Adrenal gland (tissue), 19 donors: ENCODE measurements at places on chromosomes 13 and 19. TPM values are rescaled to one million over a fixed set of nuclear protein-coding genes. Genes with fewer than 3 reads are reported as not detected.

The ZNF614 gene
- total RNA-seq = 8.9 TPM

DNA sequence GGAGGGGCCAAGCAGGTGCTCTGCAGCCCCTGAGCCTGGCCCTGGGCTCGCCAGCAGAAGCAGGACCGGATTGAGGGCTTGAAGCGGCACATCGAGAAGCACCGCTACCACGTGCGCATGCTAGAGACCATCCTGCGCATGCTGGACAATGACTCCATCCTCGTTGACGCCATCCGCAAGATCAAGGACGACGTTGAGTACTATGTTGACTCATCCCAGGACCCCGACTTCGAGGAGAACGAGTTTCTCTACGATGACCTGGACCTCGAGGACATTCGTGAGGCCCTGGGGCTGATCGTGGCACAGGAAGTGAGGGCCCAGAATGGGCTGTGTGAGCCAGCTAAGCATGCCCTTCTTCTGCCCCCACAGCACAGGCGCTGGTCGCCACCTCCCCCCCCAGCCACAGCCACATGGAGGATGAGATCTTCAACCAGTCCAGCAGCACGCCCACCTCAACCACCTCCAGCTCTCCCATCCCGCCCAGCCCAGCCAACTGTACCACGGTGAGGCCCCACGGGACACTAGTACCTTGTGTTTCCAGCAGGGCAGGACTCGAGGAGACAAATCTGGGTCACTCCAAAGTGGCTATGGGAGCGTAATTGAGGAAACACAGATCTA, 8.1 kb downstream of the CNOT3 start:
- DNase-seq = no peak

The ITPKC gene
- 23.8 TPM for total RNA-seq

The NAPSA gene
- total RNA-seq = 0.81 TPM

The UQCR11 gene
- 48.6 TPM for total RNA-seq

DNA sequence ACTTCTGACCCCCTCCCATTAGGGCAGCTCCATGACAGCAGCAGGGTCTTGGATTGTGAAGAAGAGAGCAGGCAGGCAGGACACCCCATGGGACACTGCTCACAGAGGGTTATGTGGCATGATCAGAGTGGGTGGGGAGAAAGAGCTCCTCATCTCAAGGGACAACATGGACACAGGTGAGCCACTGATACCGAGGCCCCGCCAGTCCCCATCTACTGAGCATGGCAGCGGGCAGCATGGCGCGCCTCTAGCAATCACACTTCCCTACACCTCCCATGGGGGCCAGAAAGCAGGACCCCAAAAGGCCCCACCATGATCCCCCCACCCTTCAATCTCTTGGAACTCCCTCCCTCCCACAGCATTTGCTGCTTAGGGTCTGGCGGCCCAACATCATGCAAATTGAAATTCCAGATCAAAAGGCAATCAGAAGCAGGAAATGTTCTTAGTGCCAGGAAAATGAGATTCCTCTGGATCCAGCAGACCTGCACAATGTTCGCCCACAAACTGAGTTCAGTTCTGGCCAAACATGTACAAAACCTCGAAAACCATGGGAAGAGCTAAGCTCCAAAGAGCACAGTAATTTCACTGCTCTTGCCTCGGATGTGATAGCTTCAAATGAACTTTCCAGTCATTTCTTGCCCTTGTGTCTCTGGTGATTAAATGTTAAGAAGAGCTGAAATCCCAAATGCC, 14.8 kb downstream of the DOCK9 start:
- no peak for DNase-seq

The GARIN5A gene
- 0.54 TPM for total RNA-seq

The ZNF765 gene
- 14.0 TPM for total RNA-seq

- no peak for DNase-seq
Measured at GRCh38 chr13:83162493-83162892, 719.8 kb downstream of the SLITRK1 start.

- no peak for DNase-seq
Measured at GRCh38 chr19:964761-965694, 19.1 kb upstream of the WDR18 start.

The KIR2DL1 gene
- total RNA-seq = not detected

The MPND gene
- 9.8 TPM for total RNA-seq

The SYNGR4 gene
- not detected for total RNA-seq

GRCh38 chr19:3285647-3286176, 61.3 kb downstream of the CELF5 start:
- DNase-seq = peak; percentile 21
